ENCODE measurements at places on chromosomes 1 and 21.

DNA sequence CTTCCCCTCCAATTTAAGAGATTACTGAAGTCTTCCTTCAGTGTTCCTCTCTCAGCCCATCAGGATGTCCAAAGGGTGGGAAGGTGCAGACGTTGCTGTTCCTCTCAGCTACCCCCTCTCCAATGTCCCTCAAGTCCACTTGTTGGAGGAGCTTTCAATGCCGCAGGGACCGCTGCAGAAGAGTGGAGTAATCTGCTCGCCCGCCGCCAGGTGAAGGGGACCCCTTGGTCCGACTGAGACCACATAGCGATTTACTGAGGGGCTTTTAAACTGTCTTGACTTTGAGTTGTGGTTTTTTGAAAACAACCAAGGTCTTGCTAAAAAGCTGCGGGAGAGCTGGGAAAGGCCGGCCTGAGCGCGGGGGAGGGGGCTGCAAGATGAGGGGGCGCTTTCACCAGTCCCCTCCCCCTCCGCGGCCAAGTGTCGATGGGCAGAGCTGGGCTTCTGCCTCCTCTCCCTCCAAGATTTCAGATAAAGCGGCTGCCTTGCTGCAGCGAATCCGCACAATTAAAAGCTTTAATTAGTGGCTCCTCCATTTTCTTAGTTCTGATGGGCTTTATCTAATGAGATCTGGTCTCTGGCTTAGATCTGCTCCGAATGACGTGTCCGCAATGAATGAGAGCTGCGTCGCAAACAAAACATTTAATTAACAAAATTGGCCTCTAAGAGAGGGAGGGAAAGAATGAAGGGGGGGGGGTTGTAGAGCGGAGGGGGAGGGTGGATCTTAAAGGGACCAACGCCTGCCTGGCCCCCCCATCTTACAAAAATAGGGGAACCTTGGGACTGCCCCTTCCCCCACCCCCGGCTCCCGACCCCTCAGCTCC is 5.9 kb downstream of the LMO4 start:
- DNase-seq = no peak

DNA sequence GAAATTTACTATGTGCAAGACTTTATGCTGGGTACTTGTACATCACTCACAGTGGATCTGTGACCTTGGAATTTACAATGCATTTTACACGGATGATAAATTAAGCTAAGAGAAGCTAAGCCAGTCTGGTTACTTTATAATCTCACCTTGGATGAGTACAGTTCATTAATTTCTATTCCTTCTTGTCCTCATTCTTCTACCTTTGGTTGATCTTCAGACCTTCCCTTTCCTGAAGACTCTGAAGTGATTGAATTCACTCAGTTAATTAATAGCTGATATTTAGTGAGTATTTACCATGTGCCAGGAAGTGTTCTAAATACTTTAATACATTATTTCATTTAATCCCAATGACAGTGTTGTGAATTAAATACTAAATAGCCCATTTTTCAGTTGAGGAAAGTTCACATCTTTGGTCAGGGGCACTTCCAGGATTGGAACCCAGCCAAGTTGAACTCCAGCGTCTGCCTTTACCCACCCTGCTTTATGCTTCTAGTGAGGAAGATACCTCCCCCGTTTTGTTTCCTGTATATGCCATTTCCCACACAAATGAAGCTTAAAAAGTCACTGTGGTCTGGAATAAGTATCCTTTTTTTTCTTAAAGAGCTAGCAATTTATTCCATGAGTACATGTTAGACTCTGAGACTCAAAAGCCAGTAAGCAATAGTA is 146.6 kb downstream of the TLR5 start:
- DNase-seq = no peak

GRCh38 chr1:248820041-248820585 is 5.6 kb downstream of the SH3BP5L start:
- no peak for DNase-seq

DNA sequence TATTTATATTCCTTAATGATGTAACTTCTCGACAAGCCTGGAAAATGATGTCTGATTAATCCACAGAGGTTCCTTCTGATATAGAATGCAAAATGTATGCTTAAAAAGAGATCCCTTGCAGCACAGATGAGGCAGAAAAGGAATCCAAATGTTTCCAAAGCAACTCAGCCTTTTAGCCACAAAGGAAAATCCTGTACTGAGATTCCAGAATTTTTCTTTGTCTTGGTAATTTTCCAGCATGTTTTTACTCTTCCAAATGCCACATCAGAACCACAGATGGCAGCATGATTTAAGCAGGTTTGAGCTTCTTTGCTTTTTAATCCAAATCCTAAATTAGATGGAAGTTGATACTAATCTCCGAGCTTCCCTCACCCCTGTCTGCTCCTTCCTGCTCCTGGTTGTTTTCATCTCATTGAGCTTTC is 176.4 kb upstream of the PALMD start:
- DNase-seq = no peak

- DNase-seq = peak; percentile 37
Measured at GRCh38 chr1:110746644-110747259, 72.0 kb upstream of the KCNA3 start.

DNA sequence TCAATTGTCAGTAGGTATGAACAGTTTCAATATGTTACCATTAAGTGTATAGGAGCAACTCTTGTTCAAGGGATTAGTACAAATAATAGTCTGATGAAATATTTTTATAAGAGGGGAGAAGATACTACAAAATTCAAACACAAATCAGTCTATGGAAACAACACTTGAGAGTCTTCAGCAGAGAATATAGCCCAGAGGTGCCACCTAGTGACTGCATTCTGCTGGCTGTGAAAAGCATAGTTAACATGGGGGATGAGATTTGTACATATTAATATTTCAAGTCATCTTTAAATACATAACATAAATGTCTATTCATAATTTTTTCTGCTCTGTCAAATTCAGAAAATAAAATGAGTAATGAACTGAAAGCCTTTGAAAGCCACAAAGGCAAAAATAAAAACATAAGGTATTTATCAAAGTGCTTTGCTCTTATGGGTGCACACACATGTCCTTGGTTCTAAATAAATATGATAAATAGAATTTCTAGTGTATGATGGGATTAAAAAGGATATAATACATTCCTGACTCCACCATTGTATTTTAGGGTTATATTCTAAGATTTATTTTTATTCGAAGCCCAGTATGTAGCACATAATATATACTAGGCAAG is 440.9 kb upstream of the ZRANB2 start:
- DNase-seq = no peak

GRCh38 chr1:214453109-214453722 is 98.2 kb downstream of the PTPN14 start:
- DNase-seq = no peak

DNA sequence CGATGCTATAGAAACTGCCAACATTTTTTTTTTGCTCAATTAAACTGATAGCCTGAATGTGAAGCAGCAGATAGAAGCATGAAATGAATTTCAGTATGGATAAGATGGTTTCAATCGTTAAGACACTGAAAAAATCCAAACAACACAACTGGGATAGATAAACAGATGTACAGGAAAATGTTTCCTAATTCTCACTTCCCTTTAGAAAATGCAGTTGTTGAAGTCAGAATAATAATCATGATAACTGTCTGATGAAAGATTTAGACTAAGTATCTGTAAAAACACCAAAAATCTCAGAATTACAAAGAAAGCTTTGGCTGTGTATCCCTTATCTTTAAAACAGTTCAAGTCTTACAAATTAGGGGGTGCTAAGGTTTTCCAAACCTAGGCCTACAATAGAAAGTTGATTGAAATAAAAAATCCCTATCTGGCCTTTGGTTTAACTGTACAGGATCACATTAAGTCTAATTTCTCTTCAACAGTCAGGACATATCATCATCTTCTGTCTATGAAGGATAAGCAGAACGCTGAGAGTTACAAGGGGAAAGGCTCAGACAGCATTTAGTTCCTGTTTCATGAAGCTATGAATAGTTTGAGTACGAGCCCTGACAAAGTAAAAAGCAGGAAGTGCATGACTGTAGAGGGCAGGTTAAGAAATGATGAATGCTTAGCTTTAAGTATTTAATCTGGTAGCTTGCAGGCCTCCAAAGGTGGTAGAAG is 203.2 kb downstream of the APP start:
- no peak for DNase-seq

DNA sequence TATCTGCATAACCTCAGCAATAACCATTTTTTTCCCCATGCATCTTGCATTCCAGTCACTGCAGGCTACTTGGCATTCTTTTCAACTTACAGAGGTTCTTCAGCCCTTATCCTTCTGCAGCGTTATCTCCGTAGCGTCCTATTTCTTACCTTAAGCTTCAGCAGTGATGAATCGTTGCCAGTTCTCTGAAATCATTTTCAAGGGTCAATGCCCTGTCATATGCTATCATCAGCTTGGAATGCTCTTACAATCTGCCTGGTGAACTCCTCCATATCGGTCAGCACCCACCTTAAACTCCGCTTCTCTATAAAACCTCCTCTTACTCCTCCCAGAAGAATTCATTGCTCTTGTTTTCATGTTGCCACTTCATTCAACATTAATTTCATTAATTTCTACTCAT is 105.1 kb upstream of the DPH5 start:
- DNase-seq = no peak

GRCh38 chr21:22575165-22575584 is 1577.0 kb downstream of the NCAM2 start:
- no peak for DNase-seq

GRCh38 chr21:43298546-43299440 is 128.1 kb downstream of the SIK1 start:
- DNase-seq = no peak

DNA sequence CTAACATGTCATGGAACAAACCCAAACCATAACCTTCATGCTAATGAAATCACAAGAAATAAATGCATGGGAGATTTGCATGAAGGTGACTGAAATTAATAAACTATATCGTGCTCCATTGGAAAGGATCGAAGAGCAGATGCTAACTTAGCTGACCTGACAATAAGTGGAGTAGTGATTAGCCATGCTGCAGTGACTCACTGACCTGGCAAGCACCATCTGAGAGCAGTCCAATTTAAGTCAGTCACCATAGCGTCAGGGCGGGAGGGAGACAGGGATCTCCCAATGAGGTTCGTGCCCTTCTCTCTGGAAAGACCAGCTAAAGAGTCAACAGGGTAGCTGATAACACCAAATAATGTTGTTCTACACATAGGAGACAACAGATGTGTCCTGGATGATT is 21.5 kb downstream of the OLIG2 start:
- DNase-seq = no peak

DNA sequence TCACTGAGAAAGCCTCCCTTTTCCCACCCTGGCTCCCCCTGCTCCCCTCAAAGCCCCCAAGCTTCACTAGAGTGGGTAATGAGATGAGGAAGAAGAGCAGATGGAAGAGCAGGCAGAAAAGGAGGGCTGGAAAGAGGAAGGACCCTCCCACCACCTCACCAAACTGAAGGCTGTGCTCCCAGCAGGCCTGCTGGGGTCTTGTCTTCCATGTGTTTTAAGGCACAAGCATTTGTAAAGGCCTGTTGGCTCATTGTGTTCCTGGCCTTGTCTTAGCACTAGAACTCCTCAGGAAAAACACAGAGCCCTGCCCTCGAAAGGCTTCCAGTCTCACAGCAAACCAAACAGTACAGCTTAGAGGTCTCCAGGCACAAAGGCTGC is 51.5 kb downstream of the TOMM20 start:
- DNase-seq = no peak

DNA sequence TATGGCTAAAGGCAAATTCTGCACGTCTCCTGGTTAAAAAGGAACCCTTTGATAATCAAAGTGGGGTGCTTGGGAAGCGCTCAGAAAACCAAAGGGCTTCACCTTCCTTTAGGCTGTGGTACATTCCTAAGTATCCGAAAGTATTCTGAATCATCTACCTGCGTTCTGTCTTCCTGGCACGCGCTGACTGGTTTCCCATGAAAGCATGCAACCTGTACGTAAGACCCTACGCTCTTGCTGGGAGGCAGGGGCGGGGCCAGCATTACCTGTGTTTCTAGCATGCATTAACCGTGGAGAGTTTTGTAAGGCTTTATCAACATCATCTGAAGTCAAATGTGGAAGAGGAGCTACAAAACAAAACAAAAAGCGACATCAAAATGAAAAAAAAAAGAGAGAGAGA is 96.0 kb downstream of the ERG start:
- DNase-seq = no peak

DNA sequence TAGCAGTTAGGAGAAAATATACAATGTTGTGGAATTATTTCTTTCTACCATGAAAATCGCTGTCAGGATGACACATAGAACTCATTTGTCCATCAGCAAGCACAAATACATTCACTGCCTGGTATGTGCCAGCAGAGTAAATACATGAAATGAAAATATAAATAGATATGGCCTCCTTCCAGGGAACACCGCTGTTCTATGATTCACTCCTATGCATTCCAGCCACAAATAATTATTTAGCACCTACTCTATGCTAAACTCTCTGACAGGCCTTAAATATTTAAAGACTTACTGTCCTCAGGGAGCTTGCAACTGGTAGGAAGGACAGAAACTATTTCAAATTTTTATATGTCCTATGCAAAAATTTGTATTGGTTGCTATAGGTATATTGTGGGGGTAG is 975.0 kb upstream of the NCAM2 start:
- DNase-seq = no peak

DNA sequence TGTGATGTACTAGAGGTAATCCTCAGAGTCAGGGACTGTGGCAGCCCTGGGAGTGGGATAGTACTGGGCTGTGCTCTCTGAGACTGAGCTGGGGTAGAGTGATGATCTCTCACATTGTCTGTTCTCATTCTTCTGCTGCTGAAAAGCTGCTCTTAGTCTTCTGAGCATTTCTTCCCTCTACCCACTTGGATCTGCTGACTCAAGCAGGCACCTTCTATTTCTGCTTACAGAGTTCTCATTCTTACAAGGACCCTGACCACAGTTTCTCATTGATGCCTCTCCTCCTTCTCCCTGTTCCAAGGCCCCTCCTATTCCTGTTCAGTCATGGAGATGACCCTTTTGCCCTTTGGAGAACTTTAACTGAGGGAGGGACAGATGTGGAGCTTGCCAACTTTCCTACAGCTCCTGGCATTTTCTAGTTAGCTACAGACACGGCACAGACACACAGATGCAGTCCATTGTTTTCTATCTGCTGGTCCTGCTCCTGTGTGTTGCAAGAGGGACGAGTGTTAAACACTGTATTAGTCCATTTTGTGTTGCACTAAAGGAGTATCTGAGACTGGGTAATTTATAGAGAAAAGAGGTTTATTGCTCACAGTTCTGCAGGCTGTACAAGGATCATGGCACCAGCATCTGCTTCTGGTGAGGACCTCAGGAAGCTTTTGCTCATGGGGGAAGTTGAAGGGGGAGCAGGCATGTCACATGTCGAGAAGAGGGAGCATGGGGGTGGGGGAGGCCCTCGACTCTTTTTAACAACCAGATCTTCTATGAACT is 12.3 kb downstream of the MAPKAPK2 start:
- DNase-seq = no peak

DNA sequence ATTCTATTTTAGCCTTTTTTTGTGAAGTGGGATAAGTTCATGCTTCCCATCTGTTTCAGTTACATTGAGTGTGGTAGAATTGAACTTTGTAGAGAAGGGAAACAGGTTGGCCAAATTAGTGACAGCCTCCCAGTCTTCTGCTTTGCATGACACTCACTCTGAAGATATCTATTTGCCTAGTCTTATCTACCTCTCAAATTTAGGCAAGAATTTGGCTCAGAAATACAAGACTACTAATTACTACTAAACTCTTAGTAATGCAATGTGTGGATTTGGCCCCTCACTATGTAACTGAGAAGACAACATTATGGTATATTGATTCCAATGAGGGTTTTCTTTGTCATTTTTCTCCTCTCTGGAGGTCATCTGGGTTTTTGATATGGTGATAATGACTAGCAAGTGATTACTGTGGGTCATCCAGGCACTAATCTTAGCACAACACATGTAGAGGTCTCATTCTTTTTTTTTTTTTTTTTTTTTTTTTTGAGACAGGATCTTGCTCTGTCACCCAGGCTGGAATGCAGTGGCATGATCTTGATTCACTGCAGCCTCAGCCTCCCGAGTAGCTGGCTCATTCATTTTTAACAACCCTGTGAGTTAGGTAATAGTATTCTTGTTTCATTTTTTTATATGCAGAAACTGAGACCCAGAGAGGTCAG is 6.3 kb downstream of the FAM20B start:
- DNase-seq = no peak

All from stimulated activated CD4-positive, alpha-beta T cell treated with anti-CD3 and anti-CD28 coated beads, TNF-alpha, amount 100 ng/mL, for 24 hours (primary cell).